Nasal cavity respiratory epithelium epithelial cell of viscerocranial mucosa (primary cell): ENCODE measurements at places on chromosomes 4 and X. TPM values are rescaled to one million over a fixed set of nuclear protein-coding genes. Genes with fewer than 3 reads are reported as not detected.

Gene WDR17
- total RNA-seq: under 0.01 and 3.5 TPM in 2 replicates

Gene CTAG1B
- not detected in 2 replicates for total RNA-seq

Gene NDNF
- total RNA-seq: under 0.01 TPM in 1 of 2 replicates, not detected in the other

Gene SMIM10
- 0.07 TPM in 1 of 2 replicates, not detected in the other for total RNA-seq

Gene SFRP2
- total RNA-seq: not detected in 2 replicates
